ENCODE measurements at places on chromosomes 5 and 9.

DNA sequence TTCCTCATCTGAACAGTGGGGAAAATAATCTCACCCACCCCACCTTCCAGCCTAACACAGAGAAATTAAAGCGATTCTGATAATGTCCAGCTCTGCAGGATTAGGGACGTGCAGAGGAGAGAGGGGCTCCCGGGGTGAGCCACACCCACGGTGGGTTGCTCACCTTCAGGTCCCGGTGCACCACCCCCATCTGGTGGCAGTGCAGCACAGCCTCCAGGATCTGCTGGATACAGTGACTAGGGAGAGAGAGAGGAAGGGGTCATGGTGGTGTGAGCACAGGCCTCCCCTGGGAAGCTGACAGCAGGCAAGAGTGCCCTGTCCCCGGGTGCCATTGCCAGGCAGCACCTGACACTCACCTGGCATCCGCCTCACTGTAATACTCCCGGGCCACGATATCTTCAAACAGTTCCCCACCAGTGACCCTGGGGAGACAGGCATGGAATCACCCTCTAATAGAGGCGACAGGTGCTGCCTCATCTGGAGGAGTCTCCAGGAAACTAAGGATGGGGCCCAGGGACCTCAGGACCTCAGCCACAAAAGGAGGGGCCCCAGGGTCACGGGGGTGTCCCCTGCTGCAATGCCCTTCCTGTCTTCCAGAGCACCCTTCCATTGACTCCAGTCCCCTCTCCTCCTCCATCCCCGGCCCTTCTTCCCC, 33.0 kb downstream of the CAMK2A start:
- no peak overlapping the region for H3K4me3 ChIP-seq
- DNase-seq = no peak
- H3K36me3 ChIP-seq = no peaks in the 10 kb centered on the region
- no peaks in the 10 kb centered on the region for H3K27me3 ChIP-seq

DNA sequence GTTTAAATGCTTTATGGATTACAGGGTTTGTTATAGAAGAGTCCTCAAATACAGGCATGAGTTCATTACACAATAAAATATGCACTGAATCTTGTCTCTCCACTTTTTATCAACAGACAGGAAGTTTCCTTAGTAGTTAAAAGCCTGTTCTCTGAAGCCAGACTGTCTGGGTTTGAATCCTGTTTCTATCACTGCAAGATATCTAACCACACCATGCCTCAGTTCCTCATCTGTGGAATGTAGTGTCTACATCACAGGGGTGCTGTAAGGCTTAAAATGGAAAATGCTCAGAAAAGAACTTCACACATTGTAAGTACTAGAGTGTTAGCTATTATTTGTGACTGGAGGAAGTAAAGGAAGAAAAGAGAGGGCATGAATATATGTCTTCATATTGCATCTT, 9.3 kb downstream of the LIX1 start:
- no peak overlapping the region for H3K27ac ChIP-seq
- DNase-seq = no peak
- no peaks in the 10 kb centered on the region for H3K36me3 ChIP-seq
- no peaks in the 10 kb centered on the region for H3K27me3 ChIP-seq

DNA sequence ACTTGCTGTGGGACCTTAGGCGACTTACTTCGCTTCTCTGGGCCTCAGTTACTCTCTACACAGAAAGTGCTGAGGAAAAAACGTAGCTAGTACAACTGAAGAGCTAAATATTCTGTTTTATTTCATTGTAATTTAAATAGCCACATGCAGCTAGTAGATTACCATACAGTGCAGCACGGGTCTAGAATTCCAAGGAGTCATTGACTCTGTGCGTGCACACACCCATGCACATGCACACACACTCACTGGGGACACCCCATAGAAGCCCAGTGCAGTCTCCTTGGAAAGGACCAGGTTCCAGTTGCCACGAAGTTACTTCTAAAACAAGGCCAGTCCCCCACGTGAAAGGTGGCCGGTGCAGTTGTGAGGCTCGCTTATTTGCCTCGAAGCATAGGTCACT, 17.0 kb downstream of the URM1 start:
- no peaks in the 10 kb centered on the region for H3K27me3 ChIP-seq
- H3K4me3 ChIP-seq = no peak overlapping the region
- H3K4me1 ChIP-seq = no peaks in the 10 kb centered on the region
- DNase-seq = no peak
- H3K27ac ChIP-seq = no peak overlapping the region

GRCh38 chr5:181138258-181138657, 7.3 kb upstream of the OR2V1 start:
- peaks cover 3% of the 10 kb centered on the region for H3K27me3 ChIP-seq
- H3K4me1 ChIP-seq = no peaks in the 10 kb centered on the region
- no peaks in the 10 kb centered on the region for H3K36me3 ChIP-seq
- H3K4me3 ChIP-seq = no peak overlapping the region

DNA sequence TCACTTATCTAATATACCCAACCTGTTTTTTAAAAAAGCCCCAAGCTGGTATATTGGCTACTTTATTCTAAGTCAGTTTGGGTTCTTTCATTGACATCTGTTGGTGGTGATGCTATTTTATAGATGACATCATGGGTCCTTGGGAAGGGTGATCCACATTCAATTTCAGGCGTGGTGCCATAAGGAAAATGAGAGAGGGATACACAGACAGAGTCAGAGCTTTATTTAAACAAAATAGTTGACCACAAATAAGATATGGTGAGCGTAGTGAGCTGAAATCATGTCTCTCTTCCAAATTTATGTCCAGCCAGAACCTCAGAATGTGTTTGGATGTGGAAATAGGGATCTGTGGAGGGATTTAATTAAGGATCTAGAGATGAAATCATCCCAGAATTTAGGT, 302.4 kb downstream of the MAT2B start:
- no peak overlapping the region for H3K4me3 ChIP-seq
- no peaks in the 10 kb centered on the region for H3K36me3 ChIP-seq
- no peak for DNase-seq
- H3K4me1 ChIP-seq = no peaks in the 10 kb centered on the region

DNA sequence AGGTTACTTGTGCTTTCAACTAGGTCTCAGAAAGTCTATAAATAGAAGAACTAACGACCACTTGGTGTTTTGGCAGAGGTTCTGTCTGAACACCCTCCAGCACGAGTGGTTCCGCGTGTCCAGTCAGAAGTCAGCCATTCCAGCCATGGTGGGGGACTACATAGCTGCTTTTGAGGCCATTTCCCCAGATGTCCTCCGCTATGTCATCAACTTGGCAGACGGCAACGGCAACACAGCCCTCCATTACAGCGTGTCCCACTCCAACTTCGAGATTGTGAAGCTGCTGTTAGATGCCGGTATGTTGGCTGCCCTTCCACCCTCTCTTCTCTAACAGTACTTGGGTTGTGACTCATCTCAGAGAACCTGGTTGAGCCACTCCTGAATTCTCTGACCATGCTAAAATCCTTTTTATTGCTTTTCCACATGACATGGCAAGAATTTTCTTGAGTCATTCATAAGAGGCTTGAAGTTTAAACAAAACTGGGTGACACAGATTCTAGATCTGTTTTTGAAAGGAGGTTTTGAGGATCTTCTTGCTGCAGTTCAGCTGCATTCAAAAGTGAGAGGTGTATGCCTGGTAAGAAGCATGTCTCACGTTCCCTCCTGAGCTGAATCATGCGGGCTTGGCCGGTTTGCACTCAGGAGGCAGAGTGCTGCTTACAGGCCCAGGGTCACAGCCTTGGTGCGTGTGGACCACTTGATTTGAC, 103.1 kb upstream of the DMRT1 start:
- H3K4me1 ChIP-seq = no peaks in the 10 kb centered on the region
- no peak overlapping the region for H3K4me3 ChIP-seq
- H3K27ac ChIP-seq = no peak overlapping the region
- no peaks in the 10 kb centered on the region for H3K27me3 ChIP-seq
- H3K36me3 ChIP-seq = no peaks in the 10 kb centered on the region
- DNase-seq = no peak

DNA sequence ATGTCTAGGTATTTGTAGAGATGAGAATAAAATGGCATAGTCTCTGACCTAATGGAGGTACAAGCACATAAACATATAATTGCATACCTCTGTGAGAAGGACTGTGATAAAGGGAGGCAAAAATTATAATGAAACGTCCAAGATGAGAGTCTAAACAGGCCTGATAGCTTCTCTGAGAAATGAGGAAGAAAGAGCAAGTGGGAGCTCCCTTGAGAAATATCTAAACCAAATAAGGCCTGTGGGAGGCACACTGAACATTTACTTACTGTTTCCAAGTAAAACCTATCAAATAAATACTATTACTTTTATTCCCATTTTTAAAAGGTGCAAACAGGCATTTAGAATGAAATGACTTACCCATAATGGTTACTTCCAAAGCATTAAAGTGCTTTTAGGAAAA, 125.6 kb upstream of the PAPPA start:
- DNase-seq = no peak
- H3K36me3 ChIP-seq = no peaks in the 10 kb centered on the region
- no peaks in the 10 kb centered on the region for H3K27me3 ChIP-seq
- H3K27ac ChIP-seq = no peak overlapping the region
